ENCODE measurements at places on chromosomes 7 and 10. TPM values are rescaled to one million over a fixed set of nuclear protein-coding genes. Genes with fewer than 3 reads are reported as not detected.

RPEL1 gene
- total RNA-seq: under 0.01 TPM

GJD4 gene
- not detected for total RNA-seq

CCZ1 gene
- 22.9 TPM for total RNA-seq

EEPD1 gene
- total RNA-seq: 6.8 TPM

CHST12 gene
- total RNA-seq: 2.6 TPM

SMKR1 gene
- total RNA-seq: 0.09 TPM

TMEM236 gene
- total RNA-seq: under 0.01 TPM

SYT15B gene
- 0.57 TPM for total RNA-seq

IGFBP3 gene
- 98.1 TPM for total RNA-seq

BLNK gene
- total RNA-seq: 0.28 TPM

MACROH2A2 gene
- 5.8 TPM for total RNA-seq

SPDYE8 gene
- not detected for total RNA-seq

KAZALD1 gene
- total RNA-seq: 18.2 TPM

DMBT1 gene
- total RNA-seq: under 0.01 TPM

PIK3AP1 gene
- 0.74 TPM for total RNA-seq

CHST3 gene
- 24.7 TPM for total RNA-seq

TAS2R38 gene
- not detected for total RNA-seq

CALCR gene
- total RNA-seq: not detected

PNLIPRP2 gene
- total RNA-seq: not detected

MMP21 gene
- under 0.01 TPM for total RNA-seq

C10orf67 gene
- total RNA-seq: 0.14 TPM

SORCS1 gene
- 0.14 TPM for total RNA-seq

IGFBP1 gene
- 0.14 TPM for total RNA-seq

FBXO24 gene
- total RNA-seq: 0.28 TPM

CDHR1 gene
- under 0.01 TPM for total RNA-seq

HMX2 gene
- total RNA-seq: not detected

SHH gene
- not detected for total RNA-seq

PRRT4 gene
- total RNA-seq: not detected

INTS15 gene
- 10.4 TPM for total RNA-seq

C10orf62 gene
- 0.14 TPM for total RNA-seq

PIP4K2A gene
- total RNA-seq: 90.1 TPM

RSU1 gene
- total RNA-seq: 35.3 TPM

CALHM2 gene
- 21.0 TPM for total RNA-seq

SEC61G gene
- total RNA-seq: 259 TPM

SEMA3E gene
- 2.0 TPM for total RNA-seq

OGDHL gene
- 0.14 TPM for total RNA-seq

OR6V1 gene
- not detected for total RNA-seq

LRRD1 gene
- 0.14 TPM for total RNA-seq

RGR gene
- not detected for total RNA-seq

RNLS gene
- total RNA-seq: 8.6 TPM

ZNF783 gene
- 12.5 TPM for total RNA-seq

NXPH1 gene
- total RNA-seq: not detected

ABCB4 gene
- total RNA-seq: 3.4 TPM

Measured in smooth muscle cell of bladder (primary cell).